ENCODE measurements at places on chromosomes 16 and 17.

- no peak for DNase-seq
Observed at GRCh38 chr16:65195998-65196397, 74.1 kb upstream of the CDH11 start.

DNA sequence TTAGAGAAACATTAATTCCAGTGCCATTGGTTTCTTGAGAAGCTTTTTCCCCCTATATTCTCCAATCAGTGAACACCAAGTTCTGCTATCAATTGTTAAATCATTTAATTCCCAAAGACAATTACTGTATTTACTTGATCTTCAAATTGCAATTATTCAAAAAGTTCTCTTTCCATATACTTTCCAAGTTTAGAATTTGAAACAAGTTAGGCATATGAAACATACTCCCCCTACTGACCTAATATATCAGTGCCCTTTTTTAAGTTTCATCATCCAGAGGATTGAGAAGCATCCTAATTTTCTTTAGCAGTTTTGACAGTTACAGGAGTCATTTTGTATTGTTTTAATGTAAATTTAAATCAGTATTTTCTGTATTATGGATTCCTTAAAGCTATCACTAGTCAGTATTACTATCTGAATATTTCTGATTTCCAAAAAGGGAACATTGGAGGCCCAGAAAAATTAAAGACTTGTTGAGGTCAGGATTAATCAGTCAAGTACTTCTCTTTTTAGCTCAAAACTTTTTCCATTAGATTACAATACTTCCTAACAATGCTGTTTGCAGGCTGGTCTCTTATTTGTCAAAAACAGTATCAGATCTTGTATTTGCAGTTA is 16.3 kb downstream of the MEIOC start:
- no peak for DNase-seq

DNA sequence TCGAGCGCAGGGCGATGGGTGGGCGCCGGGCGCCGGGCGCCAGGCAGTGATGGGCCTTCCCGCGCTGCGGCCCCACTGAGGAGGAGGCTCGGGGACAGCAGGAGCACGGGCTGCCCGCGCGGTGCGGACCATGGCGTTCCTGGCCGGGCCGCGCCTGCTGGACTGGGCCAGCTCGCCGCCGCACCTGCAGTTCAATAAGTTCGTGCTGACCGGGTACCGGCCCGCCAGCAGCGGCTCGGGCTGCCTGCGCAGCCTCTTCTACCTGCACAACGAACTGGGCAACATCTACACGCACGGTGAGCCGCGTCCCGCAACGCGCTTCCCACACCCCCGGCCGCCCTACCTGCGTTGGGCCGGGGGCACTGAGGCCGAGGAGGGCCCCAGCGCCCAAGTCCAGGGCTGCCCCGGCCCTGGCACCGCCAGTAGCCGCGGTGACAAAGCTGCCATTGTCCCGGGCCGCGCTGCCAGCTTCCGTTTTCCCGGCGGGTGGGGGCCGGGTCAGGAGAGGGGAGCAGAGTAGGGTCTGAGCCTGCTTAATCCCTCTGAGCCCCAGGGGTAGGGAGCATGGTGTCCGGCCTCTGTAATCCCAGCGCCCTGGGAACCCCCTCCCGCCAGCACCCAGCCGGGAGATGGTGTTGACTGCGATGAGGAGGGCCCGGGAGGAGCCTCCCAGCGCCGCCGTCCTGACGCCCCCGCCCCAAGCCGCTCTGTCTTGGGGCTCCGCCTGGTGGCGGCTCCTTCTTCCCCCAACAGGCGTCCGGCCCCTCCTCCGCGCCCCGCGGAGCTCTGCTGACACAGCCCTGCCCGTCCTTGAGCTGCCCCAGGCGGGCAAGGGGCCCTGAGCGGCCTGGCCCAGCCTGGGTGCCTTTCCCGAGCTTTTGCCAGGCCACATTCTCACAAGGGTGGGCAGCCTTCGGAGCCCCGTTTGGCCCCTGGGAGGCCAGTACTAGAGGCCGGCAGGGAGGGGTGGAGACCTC is 685 bp downstream of the PAQR4 start:
- DNase-seq = peak; percentile 85

GRCh38 chr16:79751471-79752184 is 151.1 kb upstream of the MAF start:
- no peak for DNase-seq

GRCh38 chr16:47260503-47260902 is 116.8 kb upstream of the NETO2 start:
- no peak for DNase-seq

DNA sequence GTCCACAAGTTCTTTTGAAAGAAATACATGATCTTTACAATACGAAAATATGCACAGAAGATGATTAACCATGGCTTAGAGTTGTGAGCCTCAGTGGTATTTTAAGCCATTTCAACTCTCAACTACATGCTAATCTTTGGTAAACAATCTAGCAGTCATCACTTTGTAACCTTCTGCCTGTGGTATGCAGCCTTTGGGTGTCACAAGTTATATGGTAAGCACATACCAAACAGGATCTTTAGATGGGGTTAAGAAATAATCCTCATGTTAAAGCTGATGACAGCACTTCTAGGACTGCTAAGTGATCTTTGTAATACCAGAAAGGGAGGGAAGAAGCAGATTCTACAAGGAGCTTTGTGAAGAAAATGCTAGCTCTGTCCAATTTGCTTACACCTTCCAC is 74.3 kb downstream of the CA4 start:
- no peak for DNase-seq

GRCh38 chr17:37742116-37742761 is 2.6 kb downstream of the HNF1B start:
- peak; percentile 72 for DNase-seq

DNA sequence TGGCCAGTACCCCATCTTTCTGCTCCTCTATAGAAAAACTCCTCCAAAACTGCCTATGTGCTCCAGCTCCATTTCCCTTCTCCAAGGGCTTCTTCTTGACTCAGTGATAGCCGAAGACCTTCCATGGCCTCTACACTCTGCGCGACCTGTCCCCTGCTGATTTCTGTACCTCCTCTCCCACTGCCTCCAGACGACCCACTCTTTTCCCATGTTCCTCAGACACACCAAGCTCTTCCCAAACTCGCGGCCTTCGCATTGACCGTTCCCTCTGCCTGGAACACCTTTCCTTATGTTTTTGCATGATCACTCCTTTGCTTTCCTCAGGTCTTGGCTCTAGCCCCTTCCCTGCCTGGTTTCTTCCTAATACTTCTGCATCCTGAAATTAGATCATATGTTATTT is 255.6 kb upstream of the SDK2 start:
- no peak for DNase-seq

DNA sequence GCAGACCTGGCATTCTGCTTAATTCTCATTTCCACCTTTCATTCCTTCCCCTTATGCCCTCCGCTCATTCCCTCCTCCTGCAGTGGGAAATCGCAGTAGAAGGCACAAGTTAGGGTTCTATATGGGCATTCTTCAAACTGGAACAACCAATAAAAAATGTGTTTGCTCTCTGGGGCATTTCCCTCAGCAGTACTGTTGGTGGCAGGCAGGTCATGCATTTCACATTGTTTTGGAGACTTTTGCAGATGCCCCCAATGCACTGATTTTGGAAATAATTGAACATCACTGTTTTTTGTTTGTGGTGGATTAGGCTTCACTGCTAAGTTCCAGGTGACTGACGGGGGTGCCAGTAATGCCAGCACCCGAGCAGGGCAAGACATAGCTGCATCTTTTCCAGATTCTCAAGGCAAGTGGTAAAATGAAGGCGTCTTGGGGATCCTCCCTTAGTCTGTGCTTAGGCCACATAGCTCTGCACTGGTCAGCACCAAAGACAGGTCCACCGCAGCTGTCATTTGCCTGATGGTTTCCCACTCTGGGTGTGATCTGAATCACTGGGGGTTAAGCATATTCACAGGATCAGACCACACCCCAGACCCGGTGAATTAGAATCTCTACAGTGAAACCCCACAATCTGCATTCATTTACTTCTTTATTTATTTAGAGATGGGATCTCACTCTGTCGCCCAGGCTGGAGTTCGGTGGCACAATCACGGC is 304.5 kb downstream of the CPPED1 start:
- no peak for DNase-seq
